ENCODE measurements at places on chromosomes 12 and 14.

DNA sequence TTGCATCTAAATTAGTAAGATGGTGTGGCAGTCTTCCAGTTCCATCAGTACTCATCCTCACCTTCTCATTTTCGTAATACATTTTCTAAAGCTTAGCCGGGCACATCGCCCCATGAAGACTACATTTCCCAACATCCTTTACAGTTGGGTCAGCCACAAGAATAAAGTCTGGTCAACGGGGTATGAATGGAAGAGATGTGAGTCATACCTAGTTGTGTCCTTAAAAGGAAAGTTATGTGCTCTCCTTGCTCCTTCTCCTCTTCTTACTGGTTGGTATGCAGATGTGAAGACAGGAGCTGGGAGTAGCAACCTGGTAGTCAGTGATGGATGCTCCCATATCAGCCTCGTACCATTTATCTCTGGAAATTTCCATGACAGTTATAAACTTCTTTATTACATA, 35.9 kb upstream of the EGLN3 start:
- DNase-seq, result no peak

DNA sequence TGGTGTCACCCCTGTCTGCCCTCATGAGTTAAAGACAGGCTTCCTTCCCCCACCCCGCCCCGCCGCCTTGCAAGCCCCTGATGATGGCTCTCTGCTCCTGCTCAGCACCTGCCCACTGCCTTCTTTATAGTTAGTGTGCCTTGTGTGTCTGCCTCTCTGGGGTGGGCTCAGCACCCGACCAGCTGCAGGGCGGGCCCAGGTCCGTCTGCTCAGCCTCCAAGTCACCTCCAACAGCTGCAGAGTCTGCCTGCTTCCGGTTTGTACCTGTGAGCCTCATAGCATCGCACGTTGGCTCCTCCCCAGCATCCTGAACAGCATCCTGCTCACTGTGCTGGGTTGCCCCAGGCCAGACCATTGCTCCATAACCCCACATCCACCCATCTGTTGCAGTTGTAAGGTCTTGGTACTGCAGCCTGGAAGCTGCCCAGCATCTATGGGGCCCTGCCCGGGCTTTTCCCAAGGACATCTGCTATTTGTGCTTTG, 3.5 kb downstream of the TGFB3 start:
- peak; percentile 44 for DNase-seq

GRCh38 chr12:122349078-122349477, 73.4 kb downstream of the CLIP1 start:
- DNase-seq, result no peak

- DNase-seq, result peak; percentile 65
These were observed 110.7 kb downstream of the NCOR2 start for GRCh38 chr12:124456652-124457152.

GRCh38 chr12:101942250-101942605, 64.8 kb downstream of the DRAM1 start:
- no peak for DNase-seq

DNA sequence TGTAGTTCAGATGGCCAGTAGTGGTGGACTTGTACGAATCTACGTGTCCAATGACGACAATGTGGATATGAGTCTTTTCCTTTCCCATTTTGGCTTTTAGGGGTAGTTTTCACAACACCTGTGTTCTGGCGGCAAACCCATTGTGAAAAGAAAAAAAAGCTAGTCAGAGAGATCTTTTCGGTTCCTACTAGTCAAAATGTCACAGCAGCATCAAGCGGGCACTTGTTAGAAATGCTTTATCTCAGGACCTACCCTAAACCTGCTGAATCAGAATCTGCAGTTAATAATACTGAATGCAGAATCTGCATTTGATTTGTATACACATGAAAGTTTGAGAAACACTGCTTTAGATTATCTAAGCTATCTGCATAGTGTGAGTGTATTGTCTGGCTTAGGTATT, 18.3 kb downstream of the AEBP2 start:
- no peak for DNase-seq

DNA sequence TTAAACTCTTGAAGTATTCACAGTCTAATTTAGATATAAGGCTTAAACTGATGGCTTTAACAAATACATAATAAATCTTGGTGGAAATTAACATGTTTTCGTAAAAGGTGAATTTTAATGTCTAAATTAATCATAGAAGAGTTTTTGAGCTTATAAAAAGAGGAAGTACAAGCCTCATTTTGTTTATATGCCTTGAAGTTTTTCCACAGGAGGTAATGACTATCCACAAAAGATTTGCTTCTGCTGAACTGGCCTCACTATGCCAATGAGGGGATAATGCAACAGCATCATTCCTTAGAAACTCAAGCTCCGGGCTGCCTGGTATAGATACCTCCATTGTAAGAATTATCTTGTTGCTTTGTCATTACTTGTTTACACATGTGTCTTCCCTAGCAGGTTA, 175.6 kb downstream of the DUSP6 start:
- no peak for DNase-seq

GRCh38 chr12:112331886-112332285, 50.3 kb downstream of the HECTD4 start:
- DNase-seq, result no peak

DNA sequence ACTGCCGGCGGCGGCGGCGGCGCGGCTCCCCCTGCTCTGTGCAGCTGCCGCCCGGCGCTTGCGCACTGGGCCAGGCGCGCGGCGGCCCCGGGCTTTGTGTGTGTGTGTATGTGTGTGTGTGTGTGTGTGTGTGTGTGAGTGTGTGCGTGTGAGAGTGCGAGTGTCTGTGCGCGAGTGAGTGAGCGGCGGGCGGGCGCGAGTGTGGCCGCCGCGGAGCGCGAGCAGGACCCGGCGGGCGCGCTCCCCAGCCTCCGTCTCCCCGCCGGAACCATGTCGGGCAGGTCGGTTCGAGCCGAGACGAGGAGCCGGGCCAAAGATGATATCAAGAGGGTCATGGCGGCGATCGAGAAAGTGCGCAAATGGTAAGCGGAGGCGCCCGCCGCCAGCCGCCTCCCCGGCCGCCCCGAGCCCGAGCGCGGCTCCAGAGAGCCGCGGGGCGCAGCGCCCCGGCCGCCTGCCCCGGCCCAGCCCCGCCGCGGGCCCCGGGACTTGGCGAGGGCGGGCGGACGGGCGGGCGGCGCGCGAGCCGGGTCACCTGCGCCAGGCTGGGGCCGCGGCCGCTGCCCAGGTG, at the start of gene BCL7A:
Gene BCL7A, plus strand, starts transcription at position 63 of the 571 bp plus-strand sequence. Its CDS starts 208 bp downstream, at position 271.
- peak; percentile 70 for DNase-seq

Measured in left colon (tissue), 2 donors.